ENCODE measurements at places on chromosomes 16 and 17.

DNA sequence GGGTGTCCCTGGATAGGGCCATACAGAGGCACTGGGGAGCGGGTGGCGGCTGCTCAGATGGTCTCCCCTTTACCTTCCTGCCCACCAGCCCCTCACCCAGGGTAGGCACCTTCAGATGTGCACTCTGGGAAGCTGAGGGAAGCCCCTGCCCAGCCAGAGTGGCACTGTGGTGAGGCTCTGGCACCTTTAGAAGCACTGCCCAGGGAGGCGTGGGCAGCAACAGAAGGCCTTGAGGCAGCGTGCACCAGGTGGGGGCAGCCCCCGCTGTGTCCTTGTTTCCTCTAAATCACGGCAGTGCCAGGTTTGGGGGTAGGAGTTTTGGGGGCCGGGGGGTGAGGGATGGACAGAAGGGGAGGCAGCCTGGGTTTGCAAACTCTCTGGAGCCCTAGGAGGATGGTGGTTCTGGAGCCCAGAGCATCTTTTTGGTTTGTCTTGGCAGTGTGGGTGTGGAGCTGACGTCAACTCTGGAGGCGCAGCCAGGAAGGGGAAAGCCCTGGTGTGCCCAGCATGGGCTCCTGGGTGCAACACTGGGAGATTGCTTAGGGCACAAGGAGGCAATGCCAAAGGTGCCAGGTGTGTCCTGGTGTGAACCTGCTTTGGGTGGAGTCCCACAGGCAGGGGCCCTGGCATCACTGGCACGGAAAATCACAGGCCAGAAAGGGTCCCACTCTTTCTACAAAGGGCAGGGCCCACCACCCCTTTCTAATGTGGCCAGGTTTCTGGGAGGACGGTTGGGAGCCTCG lies 23.1 kb upstream of the CDC42EP4 start:
- DNase-seq: no peak

DNA sequence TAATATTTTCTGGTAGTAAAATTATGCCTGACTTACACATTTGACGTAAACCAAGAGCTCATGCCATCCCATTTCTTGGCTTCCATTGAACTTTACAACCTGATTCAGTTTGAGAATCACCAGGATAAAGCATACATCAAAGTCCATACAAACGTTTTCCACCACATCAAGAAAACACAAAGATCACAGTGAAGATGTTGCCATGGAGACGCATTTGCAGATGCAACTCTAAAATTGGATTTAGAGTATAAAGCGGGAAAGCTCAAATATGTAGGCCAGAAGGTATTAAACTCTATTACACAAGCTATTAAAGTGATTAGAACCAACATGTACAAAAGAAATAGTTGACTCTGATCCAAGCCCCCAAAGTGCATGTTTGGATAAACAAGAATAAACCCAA lies 10.4 kb downstream of the C16orf46 start:
- DNase-seq: no peak

GRCh38 chr16:73482310-73482709 lies 434.4 kb upstream of the ZFHX3 start:
- DNase-seq: no peak

- DNase-seq: peak; percentile 64
Measured at GRCh38 chr17:66347661-66348514, 45.5 kb downstream of the PRKCA start.

DNA sequence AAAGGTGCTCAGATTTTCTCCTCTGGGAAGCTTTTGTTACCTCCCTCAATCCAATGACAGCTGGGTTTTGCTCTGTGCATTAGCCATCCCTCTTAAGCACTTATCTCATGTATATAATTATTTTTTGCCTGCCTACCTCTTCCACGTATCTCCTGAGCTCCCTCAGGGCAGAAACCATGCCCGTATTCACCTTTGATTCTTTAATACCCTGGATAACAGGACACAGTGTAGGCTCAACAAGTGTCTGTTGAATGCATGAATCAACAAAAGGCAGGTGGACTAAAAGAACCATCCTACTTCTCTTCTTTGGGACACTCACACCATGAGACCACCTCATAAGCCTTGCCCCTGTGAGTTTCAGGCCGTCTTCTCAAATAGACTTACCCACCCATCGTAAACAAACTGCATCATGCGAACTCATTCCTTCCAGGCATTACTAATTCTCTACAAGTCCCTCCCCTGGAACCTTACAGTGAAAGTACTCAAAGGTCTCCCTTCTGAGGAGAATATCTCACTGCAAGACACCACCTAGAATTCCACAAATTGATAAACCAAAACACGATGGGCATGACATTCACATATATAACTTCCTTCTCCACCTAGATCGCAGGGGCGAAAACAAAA lies 3.2 kb downstream of the ARHGAP17 start:
- no peak for DNase-seq

GRCh38 chr17:13705221-13705620 lies 103.5 kb upstream of the HS3ST3A1 start:
- DNase-seq: no peak

All from NCI-H2029 treated with DMSO at 0.1 percent for 48 hours (cell line).